Fibroblast of pulmonary artery (primary cell): ENCODE measurements at places on chromosomes 2 and 18.
A peak's percentile ranks its signal among the peaks of the same experiment; 100 is the strongest.

- DNase-seq: no peak
Measured at GRCh38 chr2:1843646-1844045, 99.3 kb upstream of the PXDN start.

- DNase-seq: no peak
Measured at GRCh38 chr18:191725-192124, 33.4 kb downstream of the USP14 start.

GRCh38 chr2:237486334-237486818 lies 675 bp upstream of the MLPH start:
- no peak for DNase-seq

- no peak for DNase-seq
Measured at GRCh38 chr2:12467303-12467702, 249.4 kb upstream of the TRIB2 start.

- peak; percentile 33 for DNase-seq
Measured at GRCh38 chr2:179201869-179202268, 62.8 kb downstream of the SESTD1 start.

DNA sequence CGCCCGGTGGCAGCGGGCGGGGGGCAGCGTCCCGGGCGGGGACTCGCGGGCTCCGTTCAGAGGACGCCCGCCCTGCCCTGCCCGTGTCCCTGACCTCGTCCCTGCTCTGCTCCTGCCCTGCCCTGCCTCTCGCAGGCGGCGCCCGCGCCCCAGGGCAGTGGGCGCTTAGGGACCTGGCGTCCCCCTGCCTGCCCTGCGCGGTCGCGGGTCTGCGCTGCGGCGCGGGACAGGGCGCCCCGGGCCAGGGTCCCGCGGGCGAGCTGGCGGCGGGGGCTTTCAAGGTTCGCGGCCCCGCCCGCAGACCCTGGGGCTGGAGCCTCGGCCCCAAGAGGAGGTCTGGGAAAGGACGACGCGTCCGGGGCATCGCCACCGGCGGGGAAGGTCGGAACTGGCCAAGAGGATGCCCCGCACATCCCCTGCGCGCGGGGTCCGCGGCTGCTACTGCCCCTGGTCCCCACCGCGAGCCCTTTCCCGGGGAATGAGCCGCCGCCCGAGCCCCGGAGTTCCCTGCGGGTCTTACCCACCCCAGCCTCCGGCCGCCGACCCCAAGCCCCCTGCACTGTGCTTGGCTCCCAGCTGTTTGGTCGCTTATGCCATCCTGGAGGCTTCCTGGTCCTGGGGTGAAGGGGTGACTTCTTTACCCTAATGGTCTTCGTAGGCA lies 679 bp downstream of the RNF144A start:
- DNase-seq: no peak

DNA sequence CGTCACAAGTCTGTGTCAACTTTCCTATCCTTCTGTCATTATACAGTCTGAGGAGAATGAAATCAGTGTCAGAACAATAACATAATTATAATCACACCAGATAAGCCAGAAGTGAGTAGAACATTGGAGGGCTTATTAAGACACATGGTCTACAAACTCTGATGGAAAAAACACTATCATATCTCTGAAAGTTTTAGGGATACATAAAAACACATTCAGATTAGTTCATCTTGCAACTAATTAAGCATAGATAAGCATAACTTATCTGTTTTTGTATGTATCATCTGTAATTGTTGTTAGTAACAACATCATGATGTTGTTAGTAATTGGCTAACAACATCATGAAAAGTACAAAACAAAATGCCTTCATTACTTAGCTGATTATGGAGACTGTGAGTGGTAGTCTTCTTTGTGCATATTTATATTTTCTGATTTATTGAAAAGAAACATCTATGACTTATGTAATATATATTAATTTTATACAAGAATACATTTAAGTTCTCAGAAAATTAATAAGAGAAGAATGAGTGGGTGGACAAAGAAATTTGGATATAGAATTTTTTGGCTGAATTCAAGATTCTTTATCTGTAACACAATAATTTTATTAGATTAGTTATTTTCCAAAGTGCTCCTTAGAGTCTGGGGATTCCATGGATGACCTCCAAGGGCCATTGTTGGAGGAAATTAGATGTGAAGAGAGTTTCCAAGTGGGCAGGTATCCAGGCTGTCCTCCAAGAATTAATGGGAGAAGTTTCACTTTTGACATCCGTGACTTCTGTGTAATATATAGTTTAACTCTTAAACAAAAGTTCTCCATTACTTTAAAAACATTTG lies 16.9 kb upstream of the CCDC102B start:
- DNase-seq: no peak

DNA sequence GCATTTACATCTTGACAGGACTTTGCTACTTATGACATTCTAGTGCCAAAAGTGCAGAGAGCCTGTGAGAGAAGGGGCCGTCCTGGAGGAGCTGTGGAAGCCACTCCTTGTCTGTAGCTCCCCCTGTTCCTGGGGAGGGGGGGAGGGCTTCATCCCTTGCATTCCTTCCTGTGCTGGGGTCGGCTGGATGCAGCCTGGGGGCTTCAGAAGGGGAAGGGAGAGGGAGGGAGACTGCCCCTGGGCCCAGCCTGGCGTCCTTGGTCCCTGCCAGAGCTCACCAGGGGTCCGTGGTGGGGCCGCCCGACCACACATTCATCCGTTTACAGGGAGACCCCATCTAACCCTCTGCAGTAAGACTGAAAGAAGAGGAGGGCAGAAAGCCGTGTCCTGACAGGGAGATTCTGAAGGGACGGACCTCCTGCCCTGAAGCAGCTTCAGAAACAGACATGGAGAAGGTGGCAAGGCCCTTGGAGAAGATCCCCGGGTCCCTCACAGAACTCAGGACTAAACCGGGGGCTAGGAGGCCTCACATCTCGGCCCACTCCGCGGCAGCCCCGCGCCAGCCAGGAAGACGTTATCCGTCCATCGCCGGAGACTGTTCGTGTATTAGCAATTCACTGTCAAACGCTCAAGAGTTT lies 258.3 kb upstream of the SALL3 start:
- no peak for DNase-seq

DNA sequence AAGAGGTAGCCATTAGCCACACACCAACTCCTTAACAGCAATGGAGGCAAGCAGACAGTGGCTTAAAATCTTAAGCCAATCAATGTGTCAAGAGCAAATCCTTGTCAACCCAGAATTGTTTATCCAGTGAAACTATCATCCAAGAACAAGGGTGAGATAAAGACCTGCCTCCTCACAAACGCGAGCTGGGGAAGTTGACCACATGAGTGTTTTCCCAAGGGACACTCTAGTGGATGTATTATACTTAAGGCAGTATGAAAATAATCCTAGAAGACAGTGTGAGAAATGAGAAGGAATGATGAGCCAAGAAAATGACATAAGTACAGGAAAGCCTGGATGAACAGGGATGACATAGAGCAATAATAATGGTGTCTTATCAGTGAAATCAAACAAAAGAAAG lies 209.6 kb downstream of the TWIST2 start:
- DNase-seq: peak; percentile 46
